ENCODE measurements at places on chromosomes 12 and 14. TPM values are rescaled to one million over a fixed set of nuclear protein-coding genes. Genes with fewer than 3 reads are reported as not detected.

FAM186B gene
- 178 TPM for polyA plus RNA-seq

GALNT16 gene
- 11.1 TPM for polyA plus RNA-seq

C1S gene
- 271 TPM for polyA plus RNA-seq

BIN2 gene
- 29.6 TPM for polyA plus RNA-seq

MYF5 gene
- polyA plus RNA-seq = not detected

GRCh38 chr12:55842681-55843429, at the start of gene MMP19:
Gene MMP19, minus strand, starts transcription at chr12:55842936. Its CDS starts 106 bp downstream, at chr12:55842830.
- no peak for DNase-seq

- DNase-seq = no peak
Observed at GRCh38 chr12:94783862-94784261, 133.5 kb upstream of the TMCC3 start.

DNA sequence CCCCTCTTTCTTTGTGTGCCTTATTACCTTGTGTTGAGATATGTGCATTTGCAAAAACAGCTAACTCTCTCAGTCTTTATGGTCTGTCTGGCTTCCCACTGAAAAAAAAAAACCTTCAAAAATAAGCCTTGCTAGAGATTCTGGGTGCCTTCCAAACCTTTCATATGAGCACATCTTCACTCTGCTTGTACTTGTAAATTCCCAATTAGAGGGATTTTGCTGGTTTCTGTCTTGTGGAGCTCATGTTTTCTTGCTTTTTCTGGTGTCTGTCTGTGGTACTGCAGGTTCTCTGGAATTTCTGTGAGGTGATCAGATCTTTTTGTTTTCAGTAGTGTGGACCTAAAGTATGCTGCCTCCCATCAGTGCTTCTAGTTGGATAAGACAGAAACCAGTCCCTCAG, 100.1 kb downstream of the PIK3C2G start:
- no peak for DNase-seq

- no peak for DNase-seq
Observed at GRCh38 chr12:110371408-110372055, 32.0 kb downstream of the ANAPC7 start.

- DNase-seq = no peak
Observed at GRCh38 chr12:86735851-86736250, 479.7 kb upstream of the MGAT4C start.

Data from testis (tissue), 5 donors.